Panc1 (cell line): ENCODE measurements at places on chromosomes 11 and 22. TPM values are rescaled to one million over a fixed set of nuclear protein-coding genes. Genes with fewer than 3 reads are reported as not detected.

Gene KCNQ1
- total RNA-seq = 1.0 TPM

Gene TMPRSS4
- not detected for total RNA-seq

Gene CHRM1
- not detected for total RNA-seq

Gene ASRGL1
- 43.2 TPM for total RNA-seq

Gene OSM
- not detected for total RNA-seq
